Motor neuron (in vitro differentiated cells): ENCODE measurements at places on chromosomes 1 and 21. TPM values are rescaled to one million over a fixed set of nuclear protein-coding genes. Genes with fewer than 3 reads are reported as not detected.

The TMCO4 gene
- total RNA-seq = 9.2 and 13.1 TPM in 2 replicates

The KIFAP3 gene
- 130 and 133 TPM in 2 replicates for total RNA-seq

The PIGC gene
- total RNA-seq = 38.4 and 41.8 TPM in 2 replicates

- no peak for ATAC-seq
Measured at GRCh38 chr1:98908980-98909379, 95.7 kb downstream of the PLPPR5 start.

DNA sequence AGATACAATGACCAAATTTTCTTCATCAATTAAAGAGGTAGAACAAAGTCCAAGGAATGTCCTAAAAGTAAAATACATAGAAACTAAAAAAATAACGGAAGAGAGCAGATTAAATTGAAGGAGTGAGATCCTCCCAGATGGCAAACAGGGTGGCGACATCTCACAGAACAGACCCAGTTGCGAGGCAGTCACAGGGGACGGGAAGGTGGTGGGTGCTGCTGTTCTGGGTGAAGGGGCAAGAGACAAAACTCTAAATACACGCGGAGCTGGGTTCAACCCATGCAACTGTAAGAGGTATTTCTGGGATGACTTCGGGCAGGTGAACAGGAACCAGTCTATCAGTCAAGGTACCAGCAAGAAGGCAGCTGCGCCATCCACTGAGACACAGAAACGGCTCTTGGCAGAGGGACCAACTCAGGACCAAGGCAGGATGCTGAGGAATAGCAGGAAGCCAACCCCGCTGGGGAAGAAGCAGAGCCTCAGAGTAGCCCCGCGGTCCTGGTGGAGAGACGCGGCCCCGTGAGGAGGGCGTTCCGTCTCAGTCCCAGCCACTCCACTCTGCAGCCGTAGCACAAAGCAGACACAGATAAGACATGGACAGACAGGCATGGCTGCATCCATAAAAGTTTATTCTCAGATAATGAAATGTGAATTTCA, 32.2 kb downstream of the WDR4 start:
- ATAC-seq = no peak

The TPTE gene
- total RNA-seq = not detected in 2 replicates

GRCh38 chr1:110525249-110525595, 6.2 kb upstream of the KCNA10 start:
- ATAC-seq = peak; percentile 87

The ARTN gene
- 1.8 and 3.1 TPM in 2 replicates for total RNA-seq

The RGS13 gene
- 11.7 and 12.0 TPM in 2 replicates for total RNA-seq

DNA sequence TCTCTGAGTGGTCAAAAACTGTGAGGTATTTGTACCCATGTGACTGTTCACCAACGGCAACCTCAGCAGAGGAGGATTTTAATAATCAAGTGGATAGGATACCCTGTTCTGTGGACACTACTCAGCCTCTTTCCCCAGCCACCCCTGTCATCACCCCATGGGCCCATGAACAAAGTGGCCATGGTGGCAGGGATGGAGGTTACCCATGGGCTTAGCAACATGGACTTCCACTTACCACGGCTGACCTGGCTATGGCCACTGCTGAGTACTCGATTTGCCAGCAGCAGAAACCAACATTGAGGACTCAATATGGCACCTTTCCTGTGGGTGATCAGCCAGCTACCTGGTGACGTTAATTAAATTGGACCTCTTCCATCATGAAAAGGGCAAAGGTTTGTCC, 1782.7 kb downstream of the PLA2G4A start:
- ATAC-seq = no peak

DNA sequence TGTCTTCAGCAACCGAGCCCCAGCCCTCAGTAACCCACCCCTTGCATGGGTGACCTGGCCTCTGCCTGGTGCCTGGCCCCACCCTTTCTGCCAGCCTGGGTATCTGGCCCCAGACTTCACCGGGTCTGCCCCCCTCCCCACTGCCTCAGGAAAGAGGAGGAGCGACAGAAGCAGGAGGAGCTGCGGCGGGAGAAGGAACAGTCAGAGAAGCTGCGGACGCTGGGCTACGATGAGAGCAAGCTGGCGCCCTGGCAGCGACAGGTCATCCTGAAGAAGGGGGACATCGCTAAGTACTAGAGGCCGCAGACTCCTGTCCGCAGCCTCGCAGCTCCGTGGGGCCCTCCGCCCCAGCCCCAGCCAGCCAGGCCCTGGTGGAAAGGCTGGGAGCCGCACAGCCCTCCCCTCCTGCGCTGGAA, 6.1 kb downstream of the TNFRSF25 start:
- ATAC-seq = peak; percentile 32

DNA sequence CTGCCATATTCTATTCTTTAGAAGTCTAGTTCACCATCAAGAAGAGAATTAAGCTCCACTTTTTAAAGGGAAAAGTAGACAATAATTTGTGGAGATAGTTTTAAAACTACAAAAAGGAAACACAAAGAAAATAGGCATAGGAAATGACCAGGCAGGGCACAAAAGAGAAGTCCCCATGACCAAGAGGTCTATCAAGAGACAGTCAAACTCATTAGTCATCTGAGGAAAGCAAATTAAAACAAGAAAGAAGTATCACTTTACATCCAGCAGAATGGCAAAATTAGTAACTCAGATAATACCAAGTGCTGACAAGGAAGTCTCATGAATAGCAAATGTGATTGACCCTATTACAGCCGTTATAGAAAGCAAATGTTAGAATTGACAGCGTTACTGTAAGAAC, 243.7 kb upstream of the SNX7 start:
- no peak for ATAC-seq

DNA sequence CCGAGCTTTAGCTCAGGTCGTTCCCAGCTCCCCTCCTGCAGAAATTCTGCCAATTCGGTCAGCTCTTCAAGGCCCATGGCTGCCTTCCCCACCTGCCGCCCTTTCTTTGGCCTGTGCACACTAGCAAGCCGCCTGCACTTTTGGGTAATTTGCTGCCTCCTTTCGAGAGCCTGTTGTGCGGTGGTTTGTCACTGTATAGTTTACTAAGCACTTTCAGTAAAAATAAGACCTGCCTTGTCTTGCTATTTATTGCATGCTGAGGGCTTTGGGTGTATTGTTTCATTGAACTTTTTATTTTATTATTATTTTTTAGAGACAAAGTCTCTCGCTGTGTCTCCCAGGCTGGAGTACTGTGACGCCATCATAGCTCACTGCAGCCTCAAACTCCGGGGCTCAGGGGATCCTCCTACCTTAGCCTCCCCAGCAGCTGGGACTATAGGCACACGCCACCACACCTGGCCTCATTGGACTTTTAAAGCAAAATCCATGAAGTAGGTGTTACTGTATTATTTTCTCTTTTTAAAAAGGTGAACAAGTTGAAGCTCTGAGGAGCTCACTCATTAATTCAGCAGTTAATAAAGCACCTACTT, 1.1 kb upstream of the FABP3 start:
- no peak for ATAC-seq

DNA sequence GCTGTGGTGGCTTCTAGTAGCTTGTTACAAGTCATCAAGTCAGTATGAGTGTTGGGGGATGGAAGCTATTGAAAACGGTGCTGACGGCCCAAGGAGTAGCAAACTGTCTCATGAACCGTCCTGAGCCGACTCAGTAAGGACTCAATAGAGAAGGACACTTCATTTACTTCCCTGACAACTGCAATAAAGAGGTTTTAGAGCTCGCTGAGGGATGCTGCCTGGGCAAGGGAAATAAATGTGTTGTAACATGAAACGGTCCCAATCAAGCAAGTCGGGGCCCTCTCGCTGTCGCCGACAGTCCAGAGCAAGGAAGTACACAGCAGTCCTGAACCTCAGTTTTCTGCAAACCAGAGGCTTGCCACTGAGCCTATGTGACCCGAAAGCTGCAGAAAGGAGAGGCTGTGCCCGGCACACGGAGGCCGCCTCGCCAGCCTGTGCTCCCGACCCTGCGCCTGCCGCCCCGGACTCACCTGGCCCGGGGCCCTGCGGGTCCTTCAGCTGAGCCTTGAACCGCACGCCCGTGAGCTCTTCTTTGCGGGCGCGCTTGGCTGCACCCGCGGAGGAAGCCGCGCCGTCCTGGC, 423 bp downstream of the URB1 start:
- peak; percentile 71 for ATAC-seq

DNA sequence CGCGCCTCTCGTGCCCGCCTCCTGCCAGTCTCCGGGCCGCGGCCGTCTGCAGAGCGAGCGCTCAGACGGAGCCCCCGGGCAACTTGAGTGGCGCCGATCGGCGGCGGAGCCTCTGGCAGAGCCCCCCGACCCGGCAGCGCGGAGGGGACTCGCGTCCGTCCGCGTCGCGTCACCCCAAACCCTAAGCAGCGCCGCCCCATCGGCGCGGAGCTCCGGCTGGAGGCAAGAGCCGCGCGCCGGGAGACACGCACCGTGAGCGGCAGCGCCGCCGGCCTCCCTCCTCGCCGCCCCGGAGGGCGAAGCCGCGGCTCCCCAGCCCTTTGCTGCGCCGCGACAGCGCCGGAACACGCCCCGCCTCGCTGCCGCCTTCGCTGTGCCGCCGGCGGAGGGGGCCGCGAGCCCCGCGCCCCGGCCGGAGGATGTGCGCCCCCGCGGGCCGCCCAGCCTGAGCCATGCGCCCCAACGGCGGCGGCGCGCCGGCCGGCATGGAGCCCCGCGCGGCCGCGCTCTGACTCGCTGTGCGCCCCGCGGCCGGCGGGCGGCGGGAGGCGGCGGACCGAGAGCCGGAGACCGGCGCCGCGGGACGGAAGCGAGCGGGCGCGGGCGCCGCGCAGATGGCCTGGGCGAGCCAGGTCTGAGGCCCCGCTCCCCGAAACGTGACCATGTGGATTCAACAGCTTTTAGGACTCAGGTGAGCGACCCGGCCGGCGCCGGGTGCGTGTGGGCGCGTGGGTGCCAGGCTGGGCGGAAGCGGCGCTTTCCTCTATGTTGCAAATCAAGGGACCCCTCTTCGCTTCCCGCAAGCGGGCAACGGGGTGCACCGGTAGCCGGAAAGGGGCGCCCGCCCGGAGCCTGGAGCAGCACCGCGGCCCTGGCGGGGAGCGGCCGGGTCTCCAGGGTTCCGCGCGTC, 610 bp downstream of the AJAP1 start:
- ATAC-seq = no peak

The PPIH gene
- 29.1 and 38.4 TPM in 2 replicates for total RNA-seq

The CD1B gene
- not detected in 2 replicates for total RNA-seq

DNA sequence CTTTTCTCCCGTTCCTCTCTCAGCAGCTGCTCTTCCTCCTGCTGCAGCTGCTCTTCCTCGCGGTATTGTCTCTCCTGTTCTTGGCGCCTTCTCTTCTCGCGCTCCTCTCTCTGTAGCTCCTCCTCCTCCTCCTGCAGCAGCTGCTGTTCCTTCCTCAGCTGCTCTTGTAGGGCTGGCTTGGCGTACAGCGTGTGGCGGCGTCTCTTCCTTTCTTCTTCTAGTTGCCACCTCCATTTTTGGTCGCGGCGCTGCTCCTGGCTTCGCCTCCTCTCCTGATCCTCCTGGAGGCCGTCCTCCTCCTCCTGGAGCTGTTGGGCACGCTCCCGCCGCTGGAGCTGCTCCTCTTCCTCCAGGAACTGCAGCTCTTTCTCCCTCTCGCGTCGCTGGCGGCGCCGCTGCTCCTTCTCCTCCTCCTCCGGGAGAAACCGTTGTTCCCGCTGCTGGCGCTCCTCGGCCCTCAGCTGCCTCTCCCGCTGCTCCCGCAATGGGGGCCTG, 4.8 kb downstream of the TCHH start:
- no peak for ATAC-seq

The OR2L5 gene
- total RNA-seq = 0.38 and 0.58 TPM in 2 replicates

DNA sequence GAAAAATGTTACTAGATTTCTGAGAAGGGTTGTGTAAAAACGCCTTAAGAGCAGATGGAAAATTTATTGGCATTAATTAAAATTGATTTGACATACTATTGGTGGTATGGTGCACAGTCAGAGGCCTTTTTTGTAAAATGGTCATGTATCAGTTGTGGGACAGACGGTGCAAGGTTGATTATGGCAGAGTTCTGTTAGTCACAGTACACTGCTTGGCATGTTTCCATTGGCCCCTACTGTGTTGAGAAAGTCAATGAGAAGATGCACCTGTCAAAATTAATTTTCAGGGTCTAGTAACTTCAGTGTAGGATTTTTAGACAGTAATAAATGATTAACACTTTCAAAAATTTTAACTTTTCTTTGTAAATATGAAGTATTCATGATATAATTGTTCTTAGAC, 4.4 kb downstream of the B3GALT2 start:
- no peak for ATAC-seq

DNA sequence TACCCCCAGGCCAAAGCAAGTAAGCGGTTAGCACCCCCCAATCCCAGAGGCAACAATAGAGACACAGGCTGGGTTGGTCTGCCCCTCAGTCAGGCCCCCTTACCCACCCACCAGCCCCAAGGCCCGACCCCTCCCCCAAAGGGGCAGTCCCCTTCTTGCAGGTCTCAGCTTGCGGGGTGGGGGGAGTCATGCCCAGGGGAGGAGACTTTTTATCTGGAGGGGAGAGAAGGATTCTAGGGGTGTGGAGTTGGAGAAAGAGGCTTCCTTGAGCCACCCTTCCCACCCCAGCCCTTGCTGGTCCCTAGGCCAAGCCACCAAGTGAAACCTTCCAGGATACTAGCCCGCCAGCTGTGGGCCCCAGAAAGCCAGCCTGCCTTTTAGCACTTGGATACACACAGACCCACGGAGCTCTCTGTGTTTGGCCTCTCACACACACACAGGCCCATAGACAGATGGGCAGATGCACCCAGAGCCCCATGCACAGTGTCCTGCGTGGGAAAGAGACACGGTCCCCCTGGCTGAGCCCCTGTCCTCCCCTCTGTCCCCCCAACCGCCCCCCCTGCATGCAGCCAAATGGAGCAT, 7.1 kb downstream of the TMEM54 start:
- ATAC-seq = peak; percentile 7

- ATAC-seq = no peak
Measured at GRCh38 chr1:204894606-204895005, 23.9 kb downstream of the NFASC start.

DNA sequence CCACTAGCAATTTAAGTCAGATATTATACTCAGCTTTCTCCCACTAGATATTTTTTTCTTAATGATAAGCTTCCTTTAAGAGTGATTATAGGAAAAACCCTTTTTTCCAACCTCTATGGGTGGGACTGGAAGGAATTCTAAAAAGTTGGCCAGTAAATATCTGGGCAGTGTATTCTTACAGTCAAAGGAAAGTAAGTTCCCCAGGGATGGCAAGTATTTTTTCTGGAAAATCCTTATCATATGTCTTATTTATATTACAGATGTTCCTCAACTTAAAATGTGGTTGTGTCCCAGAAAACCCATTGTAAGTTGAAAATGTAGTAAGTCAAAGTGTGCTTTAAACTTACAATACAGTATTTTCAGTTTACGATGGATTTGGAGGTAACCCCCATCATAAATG, 29.2 kb downstream of the CMPK1 start:
- no peak for ATAC-seq

- ATAC-seq = no peak
Measured at GRCh38 chr1:221727146-221728036, 14.5 kb downstream of the DUSP10 start.

GRCh38 chr1:65119951-65120350, 28.1 kb upstream of the AK4 start:
- no peak for ATAC-seq
